ENCODE measurements at places on chromosomes 1 and 21.

- no peak for DNase-seq
Observed at GRCh38 chr1:1082776-1083415, 8.8 kb upstream of the RNF223 start.

GRCh38 chr1:58768971-58769808 lies 14.7 kb downstream of the JUN start:
- no peak for DNase-seq

DNA sequence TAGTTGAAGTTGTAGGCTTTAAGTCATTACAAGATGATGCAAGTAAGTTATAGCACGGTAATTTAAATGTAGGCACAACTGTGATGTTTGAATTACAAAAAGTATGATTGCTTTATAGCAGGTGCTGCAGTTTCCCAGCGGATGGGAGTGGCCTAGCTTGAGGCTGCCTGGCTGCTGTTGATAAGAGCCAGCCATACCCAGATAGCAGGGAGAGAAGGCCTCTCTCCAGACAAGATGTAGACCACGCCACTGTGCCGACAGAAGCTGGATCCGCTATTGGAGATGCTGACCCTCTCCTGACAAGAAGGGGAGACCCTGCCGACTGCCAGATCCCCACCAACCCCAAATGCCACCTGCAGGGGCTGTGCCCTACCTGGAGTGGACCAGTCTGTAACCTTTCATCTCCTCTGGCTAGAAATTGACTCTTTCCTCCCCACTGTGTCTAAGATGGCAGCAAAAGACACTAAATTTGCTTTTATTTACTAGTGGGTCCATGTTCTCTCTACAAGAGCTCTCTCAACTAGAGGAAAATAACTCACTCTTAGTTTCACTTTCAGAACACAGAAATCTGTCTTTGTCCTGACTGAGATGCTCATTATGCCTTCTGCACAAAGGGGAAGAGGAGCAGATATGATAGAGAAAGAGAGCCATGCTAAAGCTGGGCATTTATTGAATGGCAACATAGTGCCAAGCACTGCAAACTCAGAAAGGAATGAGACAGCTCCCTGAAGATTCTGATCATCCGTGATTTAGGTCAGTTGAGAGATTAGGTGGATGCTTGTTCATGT lies 127.9 kb downstream of the URB2 start:
- no peak for DNase-seq

DNA sequence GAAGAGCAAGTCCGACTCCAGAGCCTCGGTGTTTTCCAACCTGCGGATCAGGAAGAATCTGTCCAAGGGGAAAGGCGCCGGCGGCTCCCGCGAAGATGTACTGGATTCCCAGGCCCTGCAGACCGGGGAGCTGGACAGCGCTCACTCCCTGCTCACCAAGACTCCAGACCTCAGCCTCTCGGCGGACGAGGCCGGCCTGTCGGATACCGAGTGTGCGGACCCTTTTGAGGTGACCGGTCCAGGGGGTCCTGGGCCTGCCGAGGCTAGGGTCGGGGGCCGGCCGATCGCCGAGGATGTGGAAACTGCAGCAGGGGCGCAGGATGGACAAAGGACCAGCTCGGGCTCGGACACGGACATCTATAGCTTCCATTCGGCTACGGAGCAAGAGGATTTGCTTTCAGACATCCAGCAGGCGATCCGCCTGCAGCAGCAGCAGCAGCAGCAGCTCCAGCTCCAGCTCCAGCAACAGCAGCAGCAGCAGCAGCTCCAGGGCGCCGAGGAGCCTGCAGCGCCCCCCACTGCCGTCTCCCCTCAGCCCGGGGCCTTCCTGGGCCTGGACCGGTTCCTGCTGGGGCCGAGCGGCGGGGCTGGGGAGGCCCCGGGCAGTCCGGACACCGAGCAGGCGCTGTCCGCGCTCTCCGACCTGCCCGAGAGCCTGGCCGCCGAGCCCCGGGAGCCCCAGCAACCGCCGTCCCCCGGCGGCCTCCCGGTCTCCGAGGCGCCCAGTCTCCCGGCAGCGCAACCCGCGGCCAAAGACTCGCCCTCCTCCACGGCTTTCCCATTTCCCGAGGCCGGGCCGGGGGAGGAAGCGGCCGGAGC lies 827 bp downstream of the FMN2 start:
- no peak for DNase-seq

DNA sequence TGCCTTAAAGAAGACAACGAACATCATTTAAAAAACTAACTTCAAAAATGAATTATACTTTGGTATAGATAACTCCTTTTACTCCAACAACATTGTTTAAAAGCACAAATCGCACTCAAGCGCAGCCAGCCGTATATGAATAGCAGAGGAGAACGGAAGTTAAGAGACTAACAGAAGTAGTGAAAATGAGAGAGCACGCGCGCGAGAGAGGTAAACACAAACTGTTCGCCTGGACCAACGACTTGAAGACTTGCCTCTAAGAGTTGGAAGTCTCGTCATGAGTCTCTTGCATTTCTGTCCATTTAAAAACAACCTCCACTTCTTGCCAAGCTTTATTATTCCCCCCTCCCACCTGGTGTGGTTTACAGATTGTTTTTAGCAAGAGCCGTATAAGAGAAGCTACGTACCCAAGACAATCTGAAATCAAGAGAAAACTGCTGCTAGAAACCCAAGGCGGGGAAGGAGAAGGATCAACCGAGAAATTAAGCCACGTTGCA lies 479 bp downstream of the SELENOF start:
- no peak for DNase-seq

DNA sequence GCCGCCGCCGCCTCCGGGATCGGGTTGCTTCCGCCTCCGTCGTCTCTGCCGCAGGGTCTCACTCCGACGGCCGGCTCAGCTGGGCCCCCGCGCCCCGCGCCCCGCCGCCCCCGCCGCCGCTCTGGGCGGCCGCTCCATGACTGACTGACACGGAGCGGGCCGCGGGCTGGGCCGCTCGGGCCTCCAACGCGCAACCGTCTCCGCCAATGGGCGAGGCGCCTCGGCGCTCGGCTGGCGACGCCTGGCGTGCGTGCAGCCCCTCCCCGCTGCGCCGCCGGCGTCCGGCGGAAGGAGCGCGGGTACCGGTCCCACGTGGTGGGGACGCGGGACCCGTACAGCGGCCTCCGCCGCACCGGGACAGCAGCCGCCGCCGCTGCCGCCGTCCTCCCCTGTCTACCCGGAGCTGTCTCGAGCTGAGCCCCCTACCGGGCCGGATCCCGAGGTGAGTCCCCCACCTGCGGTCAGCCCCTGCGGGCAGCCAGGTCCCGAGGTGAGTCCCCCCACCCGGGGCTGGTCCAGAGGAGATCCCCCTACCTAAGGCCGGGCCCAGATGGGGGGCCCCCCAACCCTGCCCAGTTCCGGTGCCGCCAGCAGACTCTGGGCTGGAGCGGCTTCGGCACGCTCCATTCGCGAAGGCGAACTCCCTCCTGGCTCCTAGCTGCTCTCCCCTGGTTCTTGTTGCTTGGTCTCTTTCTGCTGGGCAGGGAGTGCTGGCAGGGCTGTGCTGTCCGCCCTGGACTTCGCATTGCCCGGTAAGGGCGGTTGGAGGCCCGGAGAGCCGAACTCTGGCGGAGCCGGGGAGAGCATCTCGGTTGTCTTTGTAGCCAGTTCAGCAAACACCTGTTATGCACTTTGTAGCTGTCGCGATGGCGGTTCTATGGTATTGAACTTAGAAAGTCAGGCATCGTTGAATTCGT lies at the start of the genes TAF5L and URB2:
TAF5L (minus strand) TSS at position 208 of the 917 bp plus-strand sequence. CDS start 11,640 bp downstream, outside the sequence.
URB2 (plus strand) TSS at position 333 of the 917 bp plus-strand sequence. CDS start 1,387 bp downstream, outside the sequence.
- peak; percentile 36 for DNase-seq

- no peak for DNase-seq
Observed at GRCh38 chr1:210323957-210324356, 4.7 kb upstream of the HHAT start.

GRCh38 chr1:246372559-246372958 lies 134.5 kb downstream of the SMYD3 start:
- no peak for DNase-seq

GRCh38 chr1:193411714-193412113 lies 225.3 kb upstream of the B3GALT2 start:
- no peak for DNase-seq

DNA sequence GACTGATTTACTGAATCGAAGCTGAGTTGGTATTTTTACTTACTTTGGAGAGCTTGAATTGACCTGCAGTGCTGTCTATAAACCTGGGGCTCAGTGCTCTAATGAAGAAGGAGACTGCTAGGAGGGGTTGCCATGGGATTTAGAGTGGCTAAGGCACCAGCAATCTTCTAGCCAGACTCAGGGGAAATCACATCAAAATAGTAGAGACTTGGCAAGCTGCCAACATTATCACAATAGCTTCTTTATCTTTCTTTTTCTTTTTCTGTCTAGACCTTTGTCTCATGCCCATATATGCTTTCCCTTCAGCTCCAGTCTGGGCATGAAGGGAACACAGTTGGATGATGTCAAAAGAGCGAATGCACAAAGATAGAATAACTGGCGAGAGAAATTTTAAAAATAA lies 301.1 kb upstream of the DPYD start:
- DNase-seq = no peak

- DNase-seq = no peak
Observed at GRCh38 chr1:185533596-185533995, 200.6 kb upstream of the HMCN1 start.

- no peak for DNase-seq
Observed at GRCh38 chr1:206000641-206001339, 2.4 kb downstream of the RAB7B start.

- DNase-seq = no peak
Observed at GRCh38 chr1:112911506-112912220, 44.3 kb downstream of the SLC16A1 start.

GRCh38 chr1:77031106-77031662 lies 163.9 kb downstream of the ST6GALNAC5 start:
- DNase-seq = no peak

- DNase-seq = no peak
Observed at GRCh38 chr1:58896246-58897183, 112.7 kb upstream of the JUN start.

DNA sequence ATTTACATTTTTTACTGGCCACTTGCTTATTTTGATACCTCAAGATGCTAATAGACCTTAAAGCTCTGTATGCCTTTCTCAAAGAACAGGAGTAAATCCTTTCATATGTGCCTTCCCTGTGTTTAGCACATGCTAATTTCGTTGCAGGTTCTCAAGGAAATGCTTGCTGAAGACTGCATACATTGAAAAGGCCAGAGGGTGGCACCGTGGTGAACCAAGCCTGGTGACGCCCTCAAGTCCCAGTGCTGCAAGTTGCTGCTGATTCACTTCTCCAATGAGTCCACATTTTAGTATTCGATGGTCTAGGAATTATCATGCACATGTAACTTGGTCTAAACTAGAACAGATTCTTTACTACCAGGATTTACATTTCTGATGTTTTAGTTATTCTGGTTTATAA lies 94.1 kb downstream of the CLDN17 start:
- no peak for DNase-seq

DNA sequence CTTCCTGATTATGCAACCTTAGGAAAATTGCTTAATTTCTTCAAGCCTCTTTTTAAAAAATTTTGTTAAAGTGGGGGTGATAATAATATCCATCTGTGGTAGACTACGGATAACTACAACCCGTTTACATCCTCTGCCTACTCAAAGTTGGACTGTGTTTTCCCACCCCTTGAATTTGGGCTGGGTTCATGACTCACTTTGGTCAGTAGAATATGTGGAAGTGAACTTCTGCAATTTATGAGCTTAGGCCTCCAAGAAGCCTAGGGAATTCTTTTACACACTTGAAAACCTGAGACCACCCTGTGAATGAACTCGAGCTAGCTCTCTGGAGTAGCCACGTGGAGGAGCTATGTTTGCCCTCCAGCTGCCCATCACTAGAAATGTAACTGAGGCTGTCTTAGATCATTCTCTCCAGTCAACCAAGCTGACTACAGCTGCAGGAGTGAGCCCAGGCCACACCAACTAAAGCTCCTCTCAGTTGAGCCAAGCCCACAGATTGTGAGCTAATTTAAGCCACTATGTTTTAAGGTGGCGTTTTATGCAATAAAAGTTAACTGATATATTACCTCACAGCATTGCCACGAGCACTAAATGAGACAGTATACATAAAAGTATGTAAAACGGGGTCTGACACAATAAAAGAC lies 29.6 kb upstream of the CACHD1 start:
- no peak for DNase-seq

DNA sequence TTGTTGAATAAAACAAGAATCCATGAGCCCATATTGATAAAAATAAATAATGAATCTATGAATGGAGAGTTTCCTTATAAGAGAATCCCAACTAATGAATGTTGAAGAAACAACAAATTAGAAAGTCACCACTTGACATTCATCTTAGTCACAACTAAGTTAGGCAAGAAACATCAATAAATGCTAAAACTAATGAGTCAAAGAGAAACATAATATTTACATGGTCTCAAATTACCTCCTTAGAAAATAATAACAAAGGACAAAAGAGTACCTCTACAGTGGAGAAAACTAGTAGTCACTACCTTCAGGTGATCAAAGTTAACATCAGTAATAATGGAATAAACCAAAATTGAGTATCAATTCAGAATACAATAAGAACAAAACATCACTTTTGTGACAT lies 93.5 kb downstream of the AKT3 start:
- DNase-seq = no peak
